ENCODE measurements at places on chromosomes 4 and X. TPM values are rescaled to one million over a fixed set of nuclear protein-coding genes. Genes with fewer than 3 reads are reported as not detected.

- DNase-seq: no peak
Measured at GRCh38 chr4:122652379-122652778, 31.5 kb upstream of the IL21 start.

GRCh38 chr4:135492439-135492838, 1290.8 kb upstream of the PABPC4L start:
- no peak for DNase-seq

DNA sequence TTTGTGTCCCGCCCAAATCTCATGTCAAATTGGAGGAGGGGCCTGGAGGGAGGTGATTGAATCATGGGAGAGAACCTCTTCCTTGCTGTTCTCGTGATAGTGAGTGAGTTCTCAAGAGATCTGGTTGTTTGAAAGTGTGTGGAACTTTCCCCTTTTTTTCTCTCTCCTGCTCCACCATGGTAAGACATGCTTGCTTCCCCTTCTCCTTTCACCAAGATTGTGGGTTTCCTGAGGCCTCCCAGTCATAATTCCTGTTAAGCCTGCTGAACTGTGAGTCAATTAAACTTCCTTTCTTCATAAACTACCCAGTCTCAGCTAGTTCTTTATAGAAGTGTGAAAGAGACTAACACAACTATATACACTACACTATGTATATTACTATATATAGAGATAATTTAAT, 697.8 kb upstream of the HS3ST1 start:
- DNase-seq: no peak

GRCh38 chrX:13659063-13659462, 6.1 kb downstream of the TCEANC start:
- DNase-seq: no peak

The SMPX gene
- total RNA-seq: 569 TPM

The DUX4 gene
- total RNA-seq: not detected
